Activated T-cell treated with anti-CD3 and anti-CD28 coated beads for 1 hour (primary cell): ENCODE measurements at places on chromosomes 7 and 10.

DNA sequence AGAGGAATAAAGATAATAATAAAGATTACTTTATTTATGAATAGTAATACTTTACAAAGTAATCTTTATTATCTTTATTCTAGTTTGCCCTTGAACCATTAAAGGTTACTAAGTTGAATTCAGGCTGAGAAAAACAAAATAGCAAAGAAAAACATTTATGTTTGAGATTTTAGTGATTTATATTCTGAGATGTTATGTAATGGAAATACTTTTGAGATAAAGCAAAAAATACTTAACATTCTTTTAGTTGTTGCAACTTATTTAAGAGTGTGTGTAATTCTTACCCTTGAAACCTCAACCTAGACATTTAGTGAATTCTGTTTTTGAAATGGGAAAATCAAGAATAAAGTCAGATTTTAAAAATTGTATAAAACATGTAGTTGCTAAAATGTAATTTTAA lies 40.0 kb downstream of the MINPP1 start:
- no peak for DNase-seq

DNA sequence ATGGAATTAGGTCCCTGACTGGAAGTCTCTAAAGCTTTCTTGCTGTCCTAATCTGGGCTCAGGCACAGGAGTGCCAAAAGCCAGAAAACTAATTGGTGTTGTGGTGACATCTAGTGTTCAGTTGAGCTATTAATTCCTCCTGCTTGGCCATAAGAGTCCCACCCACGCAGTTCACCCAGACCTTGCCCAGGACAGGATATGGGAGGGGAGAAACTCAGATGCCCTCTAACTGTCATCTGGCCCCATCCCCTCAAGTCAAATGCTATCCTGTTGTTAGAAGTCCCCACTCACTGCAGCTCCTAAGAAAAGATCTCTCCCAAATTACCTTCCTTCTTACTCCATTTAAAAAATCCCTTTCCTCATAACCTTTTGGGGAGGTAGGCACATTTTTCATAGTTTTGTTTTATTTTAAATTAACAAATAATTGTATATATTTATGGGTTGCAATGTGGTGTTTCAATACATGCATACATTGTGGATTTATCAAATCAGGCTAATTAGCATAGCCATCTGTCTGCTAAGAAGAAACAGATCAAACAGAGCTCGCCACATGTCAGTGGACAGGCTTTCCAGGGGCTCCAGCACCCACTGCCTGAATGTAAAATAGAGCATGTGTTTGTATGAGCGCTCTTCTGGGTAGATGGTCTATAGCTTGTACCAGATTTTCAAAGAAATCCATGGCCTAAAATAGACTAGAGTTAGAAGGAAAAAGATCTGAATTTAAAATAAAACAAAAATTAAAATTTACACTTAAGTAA lies 84.0 kb downstream of the GSAP start:
- no peak for DNase-seq

- DNase-seq, result no peak
These were observed 170.4 kb downstream of the MAGI2 start for GRCh38 chr7:79282882-79283602.

DNA sequence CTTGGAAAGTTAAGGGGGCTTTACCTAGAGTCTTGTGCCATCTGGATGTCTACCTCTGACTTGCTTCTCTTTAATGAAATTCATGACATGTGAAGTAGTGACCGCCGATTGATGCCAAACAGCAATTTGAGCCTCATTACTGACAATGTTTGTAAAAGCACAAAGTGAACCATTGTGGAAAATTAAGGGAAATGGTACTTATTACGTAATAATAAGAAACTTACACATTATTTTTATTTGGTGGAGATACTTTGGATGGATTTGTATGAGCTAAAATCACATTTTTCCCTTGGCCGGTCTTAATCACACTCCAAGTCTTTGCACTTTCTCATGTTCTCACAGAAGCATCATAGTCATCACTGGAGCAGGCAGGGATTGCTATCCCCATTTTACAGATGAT lies 265.1 kb upstream of the KLF6 start:
- no peak for DNase-seq
